Neuronal stem cell (in vitro differentiated cells): ENCODE measurements at places on chromosomes 1 and 21.

DNA sequence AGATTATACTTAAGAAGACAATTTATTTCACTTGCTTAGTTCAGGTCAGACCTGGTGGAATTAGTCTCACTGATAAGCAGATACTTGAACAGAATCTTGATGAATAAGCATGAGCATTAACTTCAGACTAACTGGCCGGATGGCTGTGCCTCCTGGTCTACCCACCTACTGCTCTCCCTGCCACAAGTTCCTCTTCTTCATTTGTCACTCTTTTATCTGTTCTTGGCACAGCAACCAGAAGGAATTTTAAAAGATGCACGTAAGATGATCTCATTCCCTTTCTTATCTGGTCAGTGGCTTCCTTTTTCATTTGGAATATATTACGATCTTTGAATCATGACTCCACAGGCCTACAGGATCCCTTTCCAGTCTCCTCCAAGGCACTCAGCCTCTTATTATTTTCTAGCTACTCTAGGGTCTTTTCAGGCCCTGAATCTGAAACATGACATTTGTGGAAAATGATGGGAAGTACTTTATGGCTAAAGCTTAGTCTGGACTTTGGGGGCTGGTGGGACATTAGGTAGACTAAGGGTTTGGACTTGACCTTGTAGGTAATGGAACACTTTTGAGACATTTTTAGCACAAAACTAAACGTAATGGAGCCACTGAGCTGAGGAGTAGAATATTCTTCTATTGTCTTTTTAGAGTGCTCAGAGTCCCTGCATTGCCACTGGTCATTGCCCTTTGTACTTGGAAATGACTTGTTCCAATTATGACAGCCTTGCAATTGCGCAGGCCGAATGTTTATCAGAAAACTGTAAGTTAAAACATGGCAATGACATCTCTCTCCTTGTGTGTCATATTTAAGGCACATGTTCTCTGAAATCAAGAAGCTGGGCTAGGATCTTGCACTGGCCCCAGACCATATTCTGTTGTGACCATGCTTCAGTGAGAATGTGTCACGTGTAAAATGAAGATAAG is 16.0 kb downstream of the ST6GALNAC3 start:
- DNase-seq: no peak
- H3K36me3 ChIP-seq: no peaks in the 10 kb centered on the region
- H3K4me1 ChIP-seq: no peaks in the 10 kb centered on the region
- H3K4me3 ChIP-seq: no peak overlapping the region
- H3K27me3 ChIP-seq: no peaks in the 10 kb centered on the region
- no peak overlapping the region for H3K27ac ChIP-seq

- no peaks in the 10 kb centered on the region for H3K27me3 ChIP-seq
- peaks cover 7% of the 10 kb centered on the region for H3K4me1 ChIP-seq
- H3K36me3 ChIP-seq: peaks cover 44% of the 10 kb centered on the region
- H3K27ac ChIP-seq: no peak overlapping the region
These were observed 20.9 kb upstream of the PDXK start for GRCh38 chr21:43697758-43698643.

DNA sequence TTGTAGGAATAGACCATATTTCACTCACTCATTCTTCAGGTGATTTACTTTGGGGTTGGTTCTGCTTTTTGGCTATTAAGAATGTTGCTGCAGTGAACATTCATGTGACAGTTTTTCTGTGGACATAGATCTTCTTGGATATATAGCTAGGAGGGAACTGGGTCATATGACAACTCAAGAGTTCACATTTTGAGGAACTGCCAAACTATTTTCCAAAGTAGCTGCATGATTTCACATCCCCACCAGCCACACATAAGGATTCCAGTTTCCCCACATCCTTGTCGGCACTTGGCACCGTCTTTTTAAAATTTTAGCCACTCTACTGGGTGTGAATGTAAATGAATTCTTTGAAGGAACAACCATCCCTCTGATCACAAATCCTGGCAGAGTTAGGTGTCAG is 126.0 kb downstream of the PRDM2 start:
- no peaks in the 10 kb centered on the region for H3K27me3 ChIP-seq
- H3K36me3 ChIP-seq: no peaks in the 10 kb centered on the region
- no peak for DNase-seq
- no peak overlapping the region for H3K4me3 ChIP-seq
- no peak overlapping the region for H3K27ac ChIP-seq
- H3K4me1 ChIP-seq: no peaks in the 10 kb centered on the region

DNA sequence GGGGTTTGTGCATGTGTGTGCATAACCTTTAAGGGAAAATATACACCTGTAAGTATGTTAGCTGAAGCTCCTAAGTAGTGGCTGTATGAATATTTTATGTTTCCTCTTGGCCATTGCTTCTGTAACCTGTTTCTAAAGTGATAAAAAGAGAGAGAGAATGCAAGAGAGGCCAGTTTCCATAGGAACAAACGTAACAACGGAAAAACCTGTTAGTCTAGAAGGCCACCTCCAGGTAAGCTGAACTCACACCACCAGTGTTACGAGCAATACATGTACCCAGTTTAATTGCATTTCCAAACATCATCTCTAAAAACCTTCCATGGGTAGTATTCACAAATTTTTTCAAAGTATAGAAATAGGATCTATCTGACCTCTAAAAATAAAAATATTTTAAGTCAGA is 63.1 kb downstream of the PLPPR4 start:
- no peak overlapping the region for H3K4me3 ChIP-seq
- H3K4me1 ChIP-seq: no peaks in the 10 kb centered on the region
- no peak overlapping the region for H3K27ac ChIP-seq
- DNase-seq: no peak

GRCh38 chr1:55702064-55702463 is 486.9 kb upstream of the USP24 start:
- no peak overlapping the region for H3K4me3 ChIP-seq
- no peaks in the 10 kb centered on the region for H3K27me3 ChIP-seq
- H3K36me3 ChIP-seq: no peaks in the 10 kb centered on the region
- no peaks in the 10 kb centered on the region for H3K4me1 ChIP-seq
- DNase-seq: no peak

- peaks cover 24% of the 10 kb centered on the region for H3K4me1 ChIP-seq
- H3K27ac ChIP-seq: no peak overlapping the region
- no peak for DNase-seq
- H3K36me3 ChIP-seq: peaks cover 4% of the 10 kb centered on the region
- no peak overlapping the region for H3K4me3 ChIP-seq
These were observed 29.8 kb downstream of the PADI6 start for GRCh38 chr1:17401841-17402240.

DNA sequence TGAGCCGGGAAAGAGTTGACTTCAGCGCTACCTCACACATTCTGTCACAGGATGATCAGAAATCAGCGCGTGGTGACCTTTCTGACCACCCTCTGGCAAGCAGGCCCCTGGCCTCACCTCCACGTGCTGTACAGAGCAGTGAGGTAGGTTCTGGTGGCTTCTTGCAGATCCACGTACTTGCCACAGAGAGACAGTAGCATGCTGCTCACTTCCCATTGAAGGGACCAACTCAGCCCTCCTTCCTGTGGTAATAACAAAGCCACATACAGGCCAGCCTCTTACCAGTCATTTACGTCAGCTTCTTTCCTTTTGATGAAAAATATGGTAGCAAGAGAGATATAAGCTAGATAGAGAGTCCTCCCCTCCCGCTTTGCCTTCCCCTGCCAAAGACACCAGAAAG is 200.7 kb downstream of the CHRM3 start:
- H3K36me3 ChIP-seq: no peaks in the 10 kb centered on the region
- DNase-seq: no peak
- H3K4me1 ChIP-seq: no peaks in the 10 kb centered on the region
- H3K4me3 ChIP-seq: no peak overlapping the region
- H3K27me3 ChIP-seq: no peaks in the 10 kb centered on the region
- H3K27ac ChIP-seq: no peak overlapping the region

- H3K27ac ChIP-seq: no peak overlapping the region
- peaks cover 3% of the 10 kb centered on the region for H3K4me1 ChIP-seq
- H3K27me3 ChIP-seq: no peaks in the 10 kb centered on the region
- H3K36me3 ChIP-seq: peaks cover 28% of the 10 kb centered on the region
- DNase-seq: no peak
- no peak overlapping the region for H3K4me3 ChIP-seq
These were observed 4.8 kb downstream of the CTH start for GRCh38 chr1:70415882-70416281.

GRCh38 chr1:87242445-87243185 is 86.1 kb upstream of the LMO4 start:
- no peak for DNase-seq
- H3K4me1 ChIP-seq: no peaks in the 10 kb centered on the region
- no peaks in the 10 kb centered on the region for H3K27me3 ChIP-seq
- H3K27ac ChIP-seq: no peak overlapping the region

DNA sequence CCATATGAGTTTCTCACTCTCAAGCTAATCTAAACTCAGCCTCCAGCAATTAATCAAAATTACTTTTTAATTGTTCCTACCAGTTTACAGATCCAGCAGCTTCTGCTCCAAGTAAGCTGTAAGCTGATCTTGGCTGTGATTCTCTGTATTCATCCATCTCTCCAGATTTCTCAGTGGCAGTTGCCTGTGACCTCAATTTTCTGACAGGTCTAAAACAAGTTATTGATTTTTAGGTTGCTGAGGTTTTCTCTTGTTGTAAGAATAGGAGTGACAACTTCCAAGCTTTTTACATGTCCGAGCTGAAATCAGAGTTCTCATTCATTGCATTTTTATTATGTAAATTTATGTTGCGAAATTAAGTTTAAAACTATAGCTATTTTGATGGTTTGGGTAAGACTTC is 1044.4 kb downstream of the PLA2G4A start:
- H3K36me3 ChIP-seq: no peaks in the 10 kb centered on the region
- peaks cover 2% of the 10 kb centered on the region for H3K4me1 ChIP-seq
- no peaks in the 10 kb centered on the region for H3K27me3 ChIP-seq
- H3K4me3 ChIP-seq: no peak overlapping the region
- DNase-seq: no peak
- H3K27ac ChIP-seq: no peak overlapping the region

DNA sequence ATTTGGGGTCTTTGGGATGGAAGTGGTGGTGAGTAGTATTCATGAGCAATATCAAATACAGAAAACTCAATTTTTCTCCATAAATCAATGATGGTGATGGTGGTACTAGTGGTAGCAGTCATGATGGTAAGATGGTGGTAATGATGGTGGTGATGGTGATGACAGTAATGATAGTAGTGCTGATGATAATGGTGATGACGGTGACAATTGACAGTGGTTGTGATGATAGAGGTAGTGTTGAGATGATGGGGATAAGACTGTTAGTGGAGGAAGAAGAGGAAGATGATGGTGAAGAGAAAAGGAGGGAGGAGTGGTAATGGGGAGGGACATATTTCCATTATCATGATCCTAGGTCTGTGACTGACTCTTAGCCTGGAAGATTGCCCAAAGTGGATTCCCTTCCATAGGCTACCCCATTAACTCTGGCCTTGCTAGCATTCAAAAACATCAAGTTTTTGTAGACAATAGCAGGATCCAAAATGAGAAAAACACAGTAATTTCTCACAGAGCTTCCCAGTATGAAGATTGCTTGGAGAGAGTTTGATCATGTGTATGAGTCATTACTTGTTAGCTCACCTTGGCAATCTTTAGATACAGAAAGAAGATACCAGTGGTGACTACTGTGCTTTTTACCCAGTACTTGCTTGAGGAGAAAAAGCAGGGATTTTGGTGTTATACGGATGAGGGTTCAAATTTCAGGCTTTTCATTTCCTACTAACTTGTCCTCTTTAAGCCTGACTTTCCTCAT is 93.9 kb downstream of the ATP1A1 start:
- H3K27me3 ChIP-seq: peaks cover 19% of the 10 kb centered on the region
- H3K27ac ChIP-seq: no peak overlapping the region
- no peaks in the 10 kb centered on the region for H3K36me3 ChIP-seq
- no peaks in the 10 kb centered on the region for H3K4me1 ChIP-seq

GRCh38 chr1:228990906-228991569 is 255.8 kb downstream of the RHOU start:
- H3K36me3 ChIP-seq: no peaks in the 10 kb centered on the region
- H3K27me3 ChIP-seq: peaks cover 8% of the 10 kb centered on the region
- H3K27ac ChIP-seq: no peak overlapping the region

DNA sequence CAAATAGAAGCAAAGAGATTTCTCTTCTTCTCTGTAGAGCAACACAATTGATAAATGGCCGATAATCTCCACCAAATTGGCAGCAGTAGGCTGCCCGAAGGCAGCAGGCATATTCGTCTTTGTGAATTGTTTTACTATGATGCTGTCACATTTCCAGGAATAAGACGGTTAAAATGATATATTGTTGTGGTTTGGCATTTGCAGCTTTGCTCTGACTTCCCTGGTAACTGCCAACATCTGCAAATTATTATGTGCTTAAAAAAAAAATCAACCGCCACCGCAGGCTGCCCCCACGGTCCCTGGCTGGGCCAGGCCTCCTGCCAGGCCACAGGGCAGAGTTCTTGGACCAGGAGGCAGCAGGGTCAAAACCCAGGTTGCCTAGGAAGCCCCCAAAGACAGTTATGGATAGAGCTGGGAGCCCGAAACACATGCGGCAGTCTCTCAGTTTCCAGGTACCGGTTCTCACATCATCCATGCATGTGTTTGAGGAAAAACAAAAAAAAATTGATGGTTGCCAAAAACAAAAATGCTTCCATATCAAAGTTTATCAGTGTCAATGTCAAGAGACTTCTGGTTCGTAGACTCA is 179.3 kb downstream of the ETS2 start:
- DNase-seq: no peak
- H3K36me3 ChIP-seq: no peaks in the 10 kb centered on the region
- no peaks in the 10 kb centered on the region for H3K27me3 ChIP-seq
- H3K4me1 ChIP-seq: peaks cover 30% of the 10 kb centered on the region
- H3K4me3 ChIP-seq: no peak overlapping the region
- no peak overlapping the region for H3K27ac ChIP-seq

DNA sequence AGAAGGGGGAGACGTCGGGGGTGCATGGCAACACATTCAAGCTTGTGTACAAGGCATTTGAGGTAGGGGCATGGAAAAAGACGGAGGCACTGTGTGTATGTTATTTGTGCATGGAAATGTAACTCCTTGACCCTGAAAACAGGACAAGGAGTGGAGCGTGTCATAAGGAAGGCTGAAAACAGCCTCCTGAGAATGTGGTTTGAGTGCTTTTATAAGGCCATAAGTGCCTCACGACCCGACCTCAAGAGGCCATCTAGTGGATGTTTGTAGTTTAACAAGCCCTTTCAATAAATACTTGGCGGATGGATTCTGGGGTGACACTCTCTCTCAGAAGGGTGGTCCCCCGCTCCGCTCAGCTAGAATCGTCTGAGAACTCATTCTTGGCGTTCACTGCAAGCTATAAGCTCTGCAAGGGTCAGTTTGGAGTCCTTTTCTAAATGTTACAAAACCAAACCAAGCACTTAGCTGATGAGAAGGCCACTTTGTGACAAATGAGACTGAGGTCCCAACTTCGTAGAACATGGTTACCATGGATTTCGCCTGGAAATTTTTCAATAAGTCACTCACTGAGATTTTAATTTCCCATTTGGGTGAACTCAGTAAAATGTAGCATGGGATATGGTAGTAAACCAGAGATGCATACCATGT is 38.8 kb upstream of the CLCA4 start:
- no peak overlapping the region for H3K4me3 ChIP-seq
- H3K36me3 ChIP-seq: no peaks in the 10 kb centered on the region
- no peak for DNase-seq

GRCh38 chr1:29121936-29122681 is 1.6 kb downstream of the TMEM200B start:
- H3K4me3 ChIP-seq: peak overlapping the region; percentile 72
- peaks cover 6% of the 10 kb centered on the region for H3K4me1 ChIP-seq
- peak; percentile 46 for DNase-seq
- H3K36me3 ChIP-seq: peaks cover 20% of the 10 kb centered on the region
